ENCODE measurements at places on chromosomes 5 and 9.
A peak's percentile ranks its signal among the peaks of the same experiment; 100 is the strongest.

DNA sequence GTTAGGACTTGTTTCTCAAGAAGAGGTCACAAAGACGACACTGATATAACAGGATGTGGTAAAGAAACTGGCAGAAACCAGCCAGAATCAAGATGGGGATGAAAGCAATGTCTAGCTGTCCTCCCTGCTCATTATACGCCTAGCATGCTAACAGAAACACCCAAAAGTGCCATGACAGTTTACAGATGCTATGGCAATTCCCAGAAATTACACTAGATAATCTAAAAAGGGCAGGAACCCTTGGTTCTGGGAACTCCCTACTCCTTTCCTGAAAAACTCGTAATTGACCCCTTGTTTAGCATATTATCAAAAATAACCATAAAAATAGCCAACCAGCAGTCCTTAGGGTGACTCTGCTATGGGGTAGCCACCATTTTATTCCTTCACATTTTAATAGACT, 10.9 kb upstream of the MRPS30 start:
- no peak for DNase-seq

DNA sequence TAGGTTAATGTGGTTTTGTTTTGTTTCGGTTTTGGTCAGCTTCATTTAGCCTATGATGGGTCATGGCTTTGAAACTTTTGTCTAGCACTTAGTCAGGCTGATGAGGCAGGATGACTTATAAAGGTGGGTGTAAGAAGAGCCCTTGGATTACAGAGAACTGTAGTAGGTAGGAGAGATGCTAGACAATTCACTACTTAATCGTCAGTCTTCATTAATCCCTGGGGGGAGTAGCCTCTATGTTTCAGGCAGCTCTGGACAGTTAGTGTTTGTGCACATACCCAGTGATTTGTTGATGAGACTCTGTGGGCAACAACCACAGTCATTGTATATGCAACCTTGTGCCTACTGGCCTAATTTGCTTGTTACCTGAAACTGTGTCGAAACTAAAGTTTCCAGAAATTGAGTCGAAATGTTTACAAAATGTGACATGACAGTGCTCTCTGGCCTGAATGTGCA, 113.3 kb downstream of the MTREX start:
- peak; percentile 29 for DNase-seq

- no peak for DNase-seq
Observed at GRCh38 chr5:120088412-120088811, 375.7 kb upstream of the PRR16 start.

- no peak for DNase-seq
Observed at GRCh38 chr9:935348-935965, 41.0 kb upstream of the DMRT3 start.

GRCh38 chr9:82894548-82894947, 168.4 kb downstream of the RASEF start:
- no peak for DNase-seq

DNA sequence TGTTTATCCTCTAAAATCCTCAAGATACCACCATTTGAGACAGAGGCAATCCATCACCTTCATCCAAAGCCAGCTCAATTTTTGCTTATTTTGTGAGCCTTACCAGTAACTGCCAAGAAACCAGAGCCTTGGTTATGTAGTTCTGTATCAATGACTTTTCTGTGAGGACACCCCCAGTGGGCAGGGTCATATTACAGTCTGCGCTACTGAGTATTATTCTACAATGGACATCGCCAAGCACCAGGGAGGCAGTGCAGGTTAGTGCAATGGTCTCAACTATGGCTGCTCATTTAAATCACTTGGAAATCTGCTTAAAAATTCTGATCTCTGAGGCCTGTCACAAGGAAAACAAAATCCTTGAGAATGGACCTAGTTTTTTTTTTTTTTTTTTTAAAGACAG, 90.5 kb upstream of the NIPAL4 start:
- no peak for DNase-seq

DNA sequence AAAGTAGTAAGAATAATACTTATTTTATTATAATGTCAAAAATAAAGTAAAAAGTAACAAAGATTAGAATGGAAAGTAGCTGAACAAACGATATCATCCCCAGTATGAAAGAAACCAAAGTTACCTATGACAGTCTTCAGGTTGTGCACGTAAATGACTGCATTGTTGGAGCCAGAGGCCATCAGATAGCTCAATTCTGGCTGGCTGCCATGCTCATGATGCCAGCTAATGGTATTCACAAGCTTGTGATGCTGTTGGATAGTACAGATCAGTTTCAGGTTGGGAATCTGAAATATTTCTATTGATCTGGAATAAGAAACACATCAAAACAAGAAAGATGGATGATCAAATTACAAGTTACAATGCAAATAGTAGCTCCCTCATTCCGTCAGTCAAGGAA, 21.1 kb downstream of the GEMIN5 start:
- DNase-seq = no peak

DNA sequence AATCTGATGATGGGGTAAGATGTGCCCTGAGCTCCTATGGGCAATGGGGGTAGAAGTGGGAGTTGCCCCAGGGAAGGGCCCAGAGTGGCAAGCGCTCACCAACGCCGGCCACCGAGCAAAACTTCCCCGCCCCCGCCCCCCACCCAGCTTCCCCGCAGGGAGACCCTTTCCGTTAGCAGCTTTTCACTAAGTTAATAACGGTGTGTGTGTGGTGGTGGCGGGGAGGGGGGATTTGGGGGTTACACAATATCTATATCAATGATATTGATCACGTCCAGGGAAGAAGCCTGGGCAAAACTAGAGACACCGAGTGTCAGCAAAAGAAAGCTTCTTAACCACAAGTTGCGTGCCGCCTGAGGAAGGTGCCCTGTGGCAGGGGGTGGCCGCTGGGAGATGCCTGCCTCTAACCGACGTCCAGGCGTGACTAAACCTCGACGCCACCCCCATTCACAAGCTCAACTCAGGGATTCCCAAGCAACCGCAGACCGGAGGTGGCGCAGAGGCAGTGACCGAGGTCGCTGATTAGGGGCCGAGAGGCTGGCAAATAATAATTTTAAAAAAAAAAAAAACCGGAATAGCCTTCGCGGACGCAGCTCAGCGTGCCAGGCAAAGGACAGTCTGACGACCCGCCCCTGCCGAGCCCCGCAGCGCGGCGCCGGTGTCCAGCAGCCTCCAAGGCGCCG, 222.6 kb downstream of the MEF2C start:
- DNase-seq = no peak

DNA sequence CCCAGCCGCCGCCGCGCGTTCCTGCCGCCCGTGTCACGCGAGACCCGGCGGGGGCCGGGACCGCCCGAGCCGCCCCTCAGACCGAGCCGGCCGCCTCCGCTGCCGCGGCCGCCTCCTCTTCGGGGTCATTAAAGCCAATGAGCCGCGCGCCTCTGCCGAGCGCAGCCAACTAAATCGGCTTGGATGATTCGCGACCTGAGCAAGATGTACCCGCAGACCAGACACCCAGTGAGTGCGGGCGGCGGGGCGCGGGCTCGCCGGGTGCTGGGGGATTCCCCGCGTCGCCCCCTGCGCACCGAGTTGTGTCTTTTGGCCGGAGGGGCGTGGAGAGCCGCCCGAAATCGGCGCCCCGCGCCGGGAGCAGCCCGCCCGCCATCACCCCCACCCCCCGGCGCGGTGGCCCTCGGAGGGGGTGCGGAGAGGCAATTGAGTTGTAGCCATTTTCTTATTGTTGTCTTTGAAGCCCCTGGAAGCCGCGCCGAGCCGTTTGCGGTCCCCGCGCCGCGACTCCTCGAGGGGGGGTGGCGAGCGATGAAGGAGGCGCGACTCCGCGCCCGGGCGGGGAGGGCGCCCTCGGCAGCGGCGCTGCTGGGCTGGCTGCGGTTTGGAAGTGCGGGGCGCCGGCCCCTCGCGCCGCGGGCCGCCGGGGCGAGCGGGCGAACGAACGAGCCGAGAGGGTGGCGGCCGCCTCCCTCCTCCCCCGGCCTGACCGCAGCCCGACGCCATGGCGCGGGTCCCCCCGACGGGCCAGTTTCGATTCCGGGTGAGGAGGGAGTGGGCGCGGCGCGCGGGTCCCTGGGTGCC, 1.0 kb downstream of the TLE4 start:
- peak; percentile 67 for DNase-seq

DNA sequence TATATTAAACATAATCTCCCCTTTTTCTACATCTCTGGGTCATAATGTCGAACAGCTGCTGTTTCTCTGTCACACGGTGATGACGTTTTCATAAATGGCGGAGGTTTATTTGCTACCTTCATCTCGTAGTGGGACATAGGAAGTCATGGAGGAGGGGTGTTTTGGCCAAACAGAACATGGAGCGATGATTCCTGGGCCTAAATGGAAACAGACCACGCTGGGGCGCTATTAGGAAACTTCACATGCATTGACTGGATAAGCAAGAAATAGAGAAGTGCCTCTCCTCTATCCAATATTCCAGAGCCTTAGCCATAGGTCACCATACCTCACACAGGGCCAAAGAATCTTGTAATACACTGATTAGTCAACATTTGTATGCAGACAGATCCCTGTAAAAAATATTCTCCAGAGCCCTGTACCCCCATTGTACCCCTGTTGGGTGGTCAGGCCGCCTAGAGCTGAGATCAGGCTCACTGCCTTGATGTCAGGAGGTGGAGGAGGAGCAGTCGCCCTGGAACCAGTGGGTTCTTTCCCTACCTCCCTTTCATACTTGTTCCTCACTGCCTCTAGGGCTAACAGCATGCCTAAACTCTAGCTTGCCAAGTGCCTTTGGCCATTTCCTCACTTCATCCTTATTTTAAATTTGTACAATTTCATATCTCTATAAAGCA, 77.8 kb upstream of the SPIN1 start:
- DNase-seq = no peak

GRCh38 chr9:38432922-38433510, 8.8 kb upstream of the IGFBPL1 start:
- DNase-seq = no peak

- DNase-seq = no peak
Observed at GRCh38 chr5:156359476-156359875, 32.5 kb downstream of the SGCD start.

- no peak for DNase-seq
Observed at GRCh38 chr9:93025736-93026135, 32.8 kb upstream of the SUSD3 start.

- no peak for DNase-seq
Observed at GRCh38 chr5:170056561-170057267, 49.0 kb upstream of the FOXI1 start.

- DNase-seq = no peak
Observed at GRCh38 chr5:127891942-127892341, 188.8 kb downstream of the CCDC192 start.

GRCh38 chr9:25255216-25255615, 423.0 kb downstream of the TUSC1 start:
- no peak for DNase-seq

DNA sequence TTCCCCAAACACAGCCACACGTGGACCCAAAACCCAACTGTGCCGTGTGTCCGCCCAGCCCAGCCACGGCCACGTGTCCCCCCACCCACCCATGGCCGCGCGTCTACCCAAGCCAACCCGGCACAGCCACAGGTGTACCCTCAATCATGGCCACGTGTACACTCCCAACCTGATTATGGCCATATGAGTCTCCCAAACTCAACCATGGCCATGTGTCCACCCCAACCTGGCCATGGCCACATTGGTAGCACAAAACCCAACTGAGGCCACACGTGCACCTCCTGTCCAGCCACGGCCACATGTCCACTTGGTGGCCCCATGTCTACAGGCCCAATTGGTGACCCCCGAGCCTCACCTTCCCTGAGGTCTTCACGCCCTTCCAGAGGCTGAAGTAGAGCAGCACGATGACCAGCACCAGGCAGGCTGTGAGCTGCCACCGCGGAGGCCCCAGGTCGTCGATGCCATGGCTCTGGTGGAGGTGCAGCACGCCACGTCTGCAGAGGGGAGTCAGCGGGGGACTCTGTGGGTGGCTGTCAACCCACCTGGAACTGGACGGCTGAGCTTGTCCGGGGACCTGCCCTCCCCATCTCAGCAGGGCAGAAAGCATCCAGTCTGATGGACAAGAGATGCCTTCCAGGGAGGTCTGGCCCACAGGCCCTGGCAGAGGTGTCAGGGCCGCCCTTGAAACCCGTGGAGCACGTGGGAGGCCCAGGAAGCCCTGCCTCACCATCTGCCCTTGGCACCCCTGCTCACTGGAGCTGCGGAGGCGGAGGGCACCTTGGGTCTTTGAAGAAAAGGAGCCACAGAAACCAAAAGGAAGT, 23.5 kb downstream of the SLC6A3 start:
- DNase-seq = no peak

- DNase-seq = no peak
Observed at GRCh38 chr9:130286781-130287428, 21.3 kb downstream of the HMCN2 start.

GRCh38 chr5:129204525-129204924, 110.0 kb downstream of the ISOC1 start:
- DNase-seq = no peak

DNA sequence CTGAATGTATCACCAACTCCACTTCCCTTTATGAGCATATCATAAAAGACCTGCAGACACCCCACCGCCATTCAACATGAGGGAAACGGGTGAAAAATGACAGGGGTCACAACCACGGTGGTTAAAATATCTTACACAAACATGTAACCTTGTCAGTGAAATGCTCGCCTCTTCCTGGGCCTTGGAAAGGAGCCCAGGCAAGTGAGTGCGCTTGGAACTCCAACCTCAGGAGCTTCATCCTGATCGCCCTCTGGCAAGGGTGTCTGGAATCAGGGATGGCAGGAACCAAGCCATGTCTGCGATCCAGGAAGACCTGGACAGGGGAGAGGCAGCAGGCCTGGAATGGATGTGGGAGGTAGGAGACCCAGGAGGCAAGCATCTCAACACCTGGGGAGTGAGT, 282.7 kb downstream of the GAS1 start:
- no peak for DNase-seq

DNA sequence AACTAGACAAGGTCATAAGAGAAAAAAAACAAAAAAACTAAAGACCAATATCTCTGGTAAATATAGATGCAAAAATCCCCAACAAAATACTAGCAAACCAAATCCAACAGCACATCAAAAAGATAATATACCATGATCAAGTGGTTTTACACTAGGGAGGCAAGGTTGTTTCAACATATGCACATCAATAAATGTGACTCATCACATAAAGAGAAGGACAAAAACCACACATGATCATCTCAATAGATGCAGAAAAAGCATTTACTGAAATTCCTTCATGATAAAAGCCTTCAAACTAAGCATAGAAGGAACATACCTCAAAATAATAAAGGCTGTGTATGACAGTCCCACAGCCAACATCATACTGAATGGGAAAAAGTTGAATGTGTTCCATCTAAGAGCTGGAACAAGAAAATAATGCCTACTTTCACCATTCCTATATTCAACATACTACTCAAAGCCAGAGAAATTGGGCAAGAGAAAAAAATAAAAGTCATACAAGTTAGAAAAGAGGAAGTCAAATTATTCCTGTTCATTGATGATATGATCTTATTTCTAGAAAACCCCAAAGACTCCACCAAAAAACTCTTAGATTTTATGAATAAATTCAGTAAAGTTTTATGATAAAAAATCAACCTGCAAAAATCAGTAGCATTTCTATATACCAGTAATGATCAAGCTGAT, 72.2 kb upstream of the FAM169A start:
- no peak for DNase-seq

DNA sequence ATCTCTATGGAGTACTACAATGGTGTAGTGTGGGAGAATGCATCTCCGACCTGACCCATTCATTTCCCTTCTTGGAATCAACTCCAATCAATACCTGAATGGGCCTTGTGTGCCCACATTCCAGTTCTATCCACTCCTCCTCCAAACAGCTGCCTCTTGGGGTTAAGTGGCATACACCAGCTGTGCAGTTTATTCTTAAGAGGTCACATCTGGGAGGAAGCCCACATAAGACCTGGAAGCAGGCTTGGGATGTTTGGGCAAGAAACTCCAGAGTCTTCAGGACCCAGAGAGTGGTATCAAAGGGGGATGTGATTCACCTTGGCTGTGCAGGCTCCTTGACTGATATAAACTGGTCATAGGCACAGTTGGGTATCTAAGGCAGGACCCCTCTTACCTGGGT, 46.0 kb downstream of the ACTBL2 start:
- DNase-seq = no peak
